COLO829 (cell line): ENCODE measurements at places on chromosomes 16 and 17.
A peak's percentile ranks its signal among the peaks of the same experiment; 100 is the strongest.

GRCh38 chr17:3835410-3836229 lies 10.4 kb downstream of the NCBP3 start:
- DNase-seq: peak; percentile 6

GRCh38 chr16:28872952-28873351 lies 5.3 kb upstream of the ATP2A1 start:
- DNase-seq: no peak

DNA sequence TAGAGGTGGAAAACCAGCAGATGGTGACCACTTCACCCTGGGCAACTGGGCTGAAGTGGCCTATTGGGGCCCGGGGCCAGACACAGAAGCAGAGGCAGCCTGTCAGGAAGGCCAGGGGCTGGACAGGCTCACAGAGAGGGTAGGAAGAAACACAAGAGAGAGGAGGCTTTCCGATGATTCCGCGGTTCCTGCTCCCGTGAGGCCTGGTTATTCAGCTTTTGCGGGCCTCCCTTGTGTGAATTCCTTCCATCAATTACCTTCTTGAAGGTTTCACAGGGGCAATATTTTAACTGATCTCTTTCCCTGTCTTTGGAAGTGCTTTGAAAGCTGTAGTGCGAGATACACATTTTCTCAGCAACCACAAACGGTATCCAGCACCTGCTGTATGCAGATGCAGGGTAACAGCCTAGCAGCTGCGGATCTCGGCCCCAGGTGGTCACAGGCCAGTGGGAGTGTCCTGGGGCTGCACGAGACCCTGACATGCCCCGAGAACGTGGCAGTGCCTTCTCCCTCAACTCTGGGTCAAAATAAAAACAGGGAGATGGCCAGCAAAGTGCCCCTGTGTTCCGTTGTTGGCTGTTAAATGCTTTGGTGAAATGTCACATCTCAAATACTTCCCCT lies 11.6 kb upstream of the CMIP start:
- no peak for DNase-seq

DNA sequence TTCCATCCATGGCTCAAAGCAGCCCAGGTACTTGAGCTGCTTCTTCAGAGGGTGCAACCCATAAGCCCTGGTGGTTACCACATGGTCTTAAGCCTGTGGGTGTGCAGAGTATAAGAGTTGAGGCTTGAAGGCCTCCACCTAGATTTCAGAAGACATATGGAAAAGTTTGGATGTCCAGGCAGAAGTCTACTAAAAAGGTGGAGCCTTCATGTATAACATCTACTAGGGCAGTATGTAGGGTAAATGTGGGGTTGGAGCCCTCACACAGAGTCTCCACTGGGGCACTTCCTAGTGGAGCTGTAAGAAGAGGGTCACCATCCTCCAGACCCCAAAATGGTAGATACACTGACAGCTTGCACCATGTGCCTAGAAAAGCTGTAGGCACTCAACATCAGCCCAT lies 120.9 kb downstream of the HS3ST3A1 start:
- no peak for DNase-seq

DNA sequence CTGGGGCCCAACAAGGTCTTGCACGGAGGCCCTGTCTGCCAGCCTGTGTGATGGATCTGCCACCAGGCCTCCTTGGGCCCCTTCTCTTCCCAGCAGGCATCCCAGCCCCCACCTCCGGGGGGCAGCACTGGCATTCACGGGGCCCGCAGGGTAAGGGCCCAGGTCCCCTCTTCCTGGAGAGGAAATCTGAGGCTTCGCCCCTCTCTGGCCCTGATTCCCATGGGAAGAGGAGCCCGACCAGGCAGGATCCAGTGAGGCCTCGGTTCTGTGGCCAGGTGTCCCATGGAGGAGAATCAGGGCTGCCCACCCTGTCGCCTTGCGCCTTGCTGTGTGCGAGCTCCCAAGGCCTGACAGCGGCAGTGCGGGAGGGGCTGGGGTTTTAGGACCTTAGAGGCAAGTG lies 48.4 kb downstream of the PDPK1 start:
- no peak for DNase-seq

DNA sequence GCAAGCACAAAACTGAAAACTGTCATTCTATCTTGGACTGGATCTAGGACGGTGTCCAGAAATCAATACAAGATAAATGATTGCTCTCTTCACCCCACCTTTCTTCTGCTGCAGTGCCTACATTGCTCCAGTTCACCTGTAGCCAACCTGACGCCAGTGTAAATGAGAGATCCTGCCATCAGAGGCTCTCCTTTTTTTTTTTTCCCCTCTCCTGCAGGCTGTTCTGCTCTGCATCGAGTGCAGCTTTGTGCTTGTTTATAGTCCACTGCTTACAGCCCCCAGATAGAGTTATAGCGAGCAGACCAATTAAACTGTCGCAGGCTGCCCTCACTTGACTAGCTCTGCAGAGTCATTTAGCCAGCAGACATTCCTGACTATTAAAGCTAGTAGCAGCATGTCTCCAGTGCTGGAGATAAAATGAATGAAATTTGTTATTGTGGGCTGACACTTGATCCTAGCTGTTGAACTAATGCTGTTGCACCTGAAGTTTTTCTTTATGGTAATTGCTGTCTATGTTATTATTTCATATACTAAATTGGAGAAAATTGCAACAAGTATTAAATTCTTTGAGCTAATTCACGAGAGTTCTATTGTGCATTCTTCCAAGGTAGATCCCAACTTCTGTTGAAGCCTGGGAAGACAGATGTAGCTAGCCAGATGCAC lies 257.1 kb downstream of the FTO start:
- no peak for DNase-seq

DNA sequence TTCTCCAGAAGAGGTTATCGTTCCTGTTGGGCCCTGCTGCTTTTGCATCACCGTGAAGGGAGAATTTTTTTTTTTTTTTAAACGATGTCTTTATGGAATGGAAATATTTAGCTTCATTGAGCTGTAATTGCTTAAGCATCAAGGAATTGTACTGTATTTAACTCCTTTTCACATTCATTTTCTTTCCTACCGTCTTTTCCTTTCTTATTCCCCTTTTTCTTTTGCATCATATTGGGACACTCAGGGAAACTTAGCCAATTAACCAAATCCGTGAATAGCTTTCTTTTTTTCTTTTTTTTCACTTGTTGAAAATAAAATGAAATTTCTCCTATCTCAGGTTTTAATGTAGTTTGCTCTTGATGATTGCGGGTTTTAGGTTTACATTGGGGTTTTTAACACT lies 1.5 kb downstream of the TNRC6A start:
- no peak for DNase-seq

- DNase-seq: no peak
Observed at GRCh38 chr17:67035131-67036083, 8.9 kb upstream of the CACNG1 start.

- DNase-seq: no peak
Observed at GRCh38 chr16:19588661-19589060, 33.2 kb downstream of the VPS35L start.

DNA sequence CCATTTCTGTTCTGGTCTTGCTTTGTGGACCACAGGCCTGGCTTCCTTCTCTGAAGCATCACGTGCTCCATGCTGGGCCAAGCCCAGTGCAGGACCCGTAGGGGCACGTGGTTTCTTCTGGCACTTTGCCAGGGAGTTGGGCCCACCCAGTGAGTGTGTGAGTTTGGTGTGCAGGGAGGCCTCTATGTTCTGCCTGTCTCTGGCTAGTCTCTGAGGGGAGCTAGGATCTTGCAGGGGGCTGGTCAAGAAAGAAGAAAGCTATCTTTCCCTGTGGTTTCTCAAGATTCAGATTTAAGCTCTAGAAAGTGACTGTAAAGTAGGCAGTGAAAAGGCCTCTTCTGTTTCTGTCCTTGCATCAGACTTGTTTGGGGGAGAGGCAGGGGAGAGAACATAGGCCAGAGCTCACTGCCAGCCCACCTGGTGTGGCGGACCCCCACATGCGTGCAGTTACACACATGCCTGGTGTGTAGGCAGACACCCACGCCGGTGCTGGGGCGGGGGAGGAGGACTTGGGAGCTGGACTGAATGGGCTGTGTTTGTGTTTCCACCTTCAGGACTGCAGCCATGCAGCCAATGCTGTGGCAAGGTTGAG lies 11.8 kb downstream of the LASP1 start:
- no peak for DNase-seq

DNA sequence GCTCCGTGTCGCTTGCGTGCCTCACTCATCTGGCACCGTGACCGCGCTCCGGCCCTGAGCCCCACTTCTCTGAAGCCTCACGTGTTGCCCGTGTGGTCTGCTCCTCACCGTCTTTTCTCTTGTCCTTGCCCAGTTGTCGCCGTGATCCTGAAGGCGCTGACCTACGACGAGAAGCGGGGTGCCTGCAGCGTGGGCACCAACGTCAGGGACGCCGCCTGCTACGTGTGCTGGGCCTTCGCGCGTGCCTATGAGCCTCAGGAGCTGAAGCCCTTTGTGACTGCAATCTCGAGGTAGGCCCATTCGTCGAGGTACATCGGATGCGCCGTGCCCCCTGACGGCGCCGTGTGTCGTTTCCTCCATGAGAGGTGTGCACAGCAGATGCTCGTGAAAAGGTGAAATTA lies 30.3 kb upstream of the ZNF750 start:
- DNase-seq: no peak

DNA sequence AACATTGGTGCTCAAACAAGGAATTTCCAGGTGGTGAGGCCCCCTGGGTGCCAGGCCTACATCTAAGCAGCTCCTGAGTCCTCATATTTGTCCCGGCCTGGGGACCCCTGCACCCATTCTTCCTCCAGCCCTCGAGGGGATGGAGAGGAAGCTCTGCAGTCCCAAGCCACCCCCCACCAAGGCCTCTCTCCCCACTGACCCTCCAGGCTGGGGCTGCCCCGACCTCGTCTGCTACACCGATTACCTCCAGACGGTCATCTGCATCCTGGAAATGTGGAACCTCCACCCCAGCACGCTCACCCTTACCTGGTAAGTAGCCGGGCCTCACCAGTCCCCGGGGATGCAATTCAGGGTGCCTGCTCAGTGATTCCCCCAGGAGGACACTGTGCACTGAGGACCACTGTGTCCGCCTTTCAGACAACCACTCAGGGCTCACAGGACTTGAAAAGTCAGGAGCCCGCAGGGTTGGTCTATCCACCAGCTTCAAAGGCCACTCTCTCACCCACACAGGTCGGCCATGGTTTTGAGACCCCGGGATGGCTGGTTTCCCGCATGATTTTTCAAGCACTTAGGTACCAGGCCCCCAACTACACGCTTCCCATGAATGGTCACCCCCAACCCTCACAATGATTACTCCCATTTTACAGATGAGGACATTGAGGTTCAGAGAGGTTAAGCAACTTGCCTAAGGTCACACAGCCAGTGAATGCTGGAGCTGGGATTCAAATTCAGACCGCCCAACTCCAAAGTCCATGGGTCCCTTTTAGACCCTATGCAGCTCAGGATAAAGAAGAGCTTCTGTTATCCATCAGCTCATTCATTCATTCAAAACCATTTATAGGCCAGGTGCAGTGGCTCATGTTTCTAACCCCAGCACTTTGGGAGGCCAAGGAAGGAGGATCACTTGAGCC lies 32.4 kb downstream of the IL21R start:
- DNase-seq: no peak

DNA sequence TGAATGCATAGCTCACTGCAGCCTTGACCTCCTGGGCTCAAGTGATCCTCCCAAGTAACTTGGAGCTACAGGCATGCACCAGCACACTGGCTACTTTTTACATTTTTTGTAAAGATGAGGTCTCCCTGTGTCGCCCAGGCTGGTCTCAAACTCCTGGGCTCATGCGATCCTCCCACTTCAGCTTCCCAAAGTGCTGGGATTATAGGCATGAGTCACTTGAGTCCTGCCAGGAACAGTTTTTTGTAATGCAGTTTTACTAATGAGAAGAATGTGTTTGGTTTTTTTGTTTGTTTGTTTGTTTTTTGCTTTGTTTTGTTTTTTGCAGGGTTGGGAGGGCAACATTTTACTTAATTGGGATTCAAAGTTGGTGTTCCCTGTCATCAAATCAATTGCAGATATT lies 22.2 kb downstream of the SOST start:
- DNase-seq: no peak

DNA sequence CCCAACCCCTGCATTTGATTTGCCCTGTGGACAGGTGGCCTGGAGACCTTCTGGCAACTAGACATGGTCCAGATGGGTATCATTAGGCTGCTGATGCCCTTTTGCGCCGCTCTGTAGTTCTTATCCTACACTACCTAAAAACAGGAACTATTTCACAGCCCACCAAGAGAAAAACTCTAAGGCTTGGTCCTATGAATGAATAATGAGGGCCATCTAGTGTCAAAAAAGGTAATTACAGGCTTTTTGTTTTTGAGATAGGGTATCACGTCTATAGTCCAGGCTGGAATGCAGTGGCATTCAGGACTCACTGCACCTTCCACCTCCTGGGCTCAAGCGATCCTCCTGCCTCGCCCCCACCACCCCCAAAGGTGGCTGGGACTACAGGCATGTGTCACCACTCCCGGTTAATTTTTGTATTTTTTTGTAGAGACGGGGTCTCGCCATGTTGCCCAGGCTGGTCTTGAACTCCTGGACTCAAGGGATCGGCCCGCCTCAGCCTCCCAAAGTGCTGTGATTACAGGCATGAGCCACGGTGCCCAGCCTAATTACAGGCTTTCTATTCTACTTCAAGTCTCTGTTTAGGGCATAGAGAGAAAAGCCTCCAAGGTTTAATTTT lies 20.9 kb downstream of the COIL start:
- peak; percentile 55 for DNase-seq

GRCh38 chr17:65801513-65801912 lies 240.1 kb upstream of the AXIN2 start:
- DNase-seq: no peak

- DNase-seq: no peak
Observed at GRCh38 chr16:70696952-70697593, 11.2 kb upstream of the MTSS2 start.

- DNase-seq: peak; percentile 89
Observed at GRCh38 chr17:57480438-57481196, 224.3 kb downstream of the MSI2 start.

GRCh38 chr17:50426814-50427787 lies 1.1 kb downstream of the ACSF2 start:
- no peak for DNase-seq

GRCh38 chr16:2811703-2812471 lies 5.2 kb upstream of the PRSS21 start:
- DNase-seq: no peak

DNA sequence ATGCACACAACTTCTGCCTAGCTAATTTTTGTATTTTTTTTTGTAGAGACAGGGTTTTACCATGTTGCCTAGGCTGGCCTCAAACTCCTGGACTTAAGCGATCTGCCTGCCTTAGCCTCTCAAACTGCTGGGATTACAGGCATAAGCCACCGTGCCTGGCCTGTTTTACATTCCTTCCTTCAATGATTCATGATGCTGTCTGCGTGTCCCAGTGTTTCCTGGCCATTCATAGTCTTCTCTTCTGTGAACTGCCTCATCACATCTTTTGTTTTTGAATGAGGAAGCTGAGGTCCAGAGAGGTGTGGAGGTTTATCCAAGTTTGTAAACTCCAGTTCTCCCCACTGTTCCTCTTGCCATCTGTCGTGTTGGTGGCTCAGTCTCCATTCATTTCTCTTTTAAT lies 64.5 kb upstream of the MED9 start:
- no peak for DNase-seq

GRCh38 chr17:30555942-30556341 lies 78.7 kb downstream of the GOSR1 start:
- no peak for DNase-seq
